H1 (cell line): ENCODE measurements at places on chromosomes 3 and 15. TPM values are rescaled to one million over a fixed set of nuclear protein-coding genes. Genes with fewer than 3 reads are reported as not detected.

GRCh38 chr15:90646662-90647305 is 70.4 kb upstream of the BLM start:
- no peak for DNase-seq

DNA sequence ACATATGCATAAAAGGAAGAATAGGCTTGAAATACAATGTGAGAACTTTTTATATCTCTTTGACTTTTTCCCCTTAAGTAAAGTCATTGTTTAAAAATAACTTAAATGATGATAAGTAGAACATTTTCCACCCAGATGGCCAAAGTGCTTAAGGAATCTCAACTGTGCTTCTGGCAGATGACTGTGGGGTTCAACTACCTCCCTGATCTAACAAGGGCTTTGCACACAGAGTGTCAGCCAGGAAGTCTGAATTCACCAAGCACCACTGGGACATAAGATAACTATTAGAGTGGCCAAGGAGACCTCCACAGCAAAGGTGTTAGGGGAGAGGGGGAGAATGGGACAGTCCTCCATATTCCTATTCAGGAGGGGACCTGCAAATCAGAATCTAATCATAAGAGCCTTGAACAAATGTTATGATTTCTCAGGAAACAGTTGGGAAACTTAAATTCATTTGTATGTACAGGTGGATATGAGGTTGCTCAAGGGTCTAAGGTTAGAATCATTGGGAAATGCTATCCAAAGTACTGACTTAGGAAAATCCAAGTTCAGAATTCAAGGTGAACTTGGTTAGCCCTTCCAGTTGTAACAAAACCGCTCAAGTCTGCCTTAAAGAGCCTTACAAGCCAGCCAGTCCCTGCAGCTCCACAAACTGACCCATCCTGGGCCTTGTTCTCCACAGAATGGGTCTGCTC is at the start of gene FETUB:
Gene FETUB (plus strand): TSS at position 622 of the 695 bp plus-strand sequence. CDS start 62 bp downstream, at position 684.
- DNase-seq: no peak

ACAN gene
- 0.67 and 0.71 TPM in 2 replicates for total RNA-seq

- DNase-seq: no peak
Observed at GRCh38 chr3:126056681-126057500, 27.0 kb downstream of the SLC41A3 start.

DNA sequence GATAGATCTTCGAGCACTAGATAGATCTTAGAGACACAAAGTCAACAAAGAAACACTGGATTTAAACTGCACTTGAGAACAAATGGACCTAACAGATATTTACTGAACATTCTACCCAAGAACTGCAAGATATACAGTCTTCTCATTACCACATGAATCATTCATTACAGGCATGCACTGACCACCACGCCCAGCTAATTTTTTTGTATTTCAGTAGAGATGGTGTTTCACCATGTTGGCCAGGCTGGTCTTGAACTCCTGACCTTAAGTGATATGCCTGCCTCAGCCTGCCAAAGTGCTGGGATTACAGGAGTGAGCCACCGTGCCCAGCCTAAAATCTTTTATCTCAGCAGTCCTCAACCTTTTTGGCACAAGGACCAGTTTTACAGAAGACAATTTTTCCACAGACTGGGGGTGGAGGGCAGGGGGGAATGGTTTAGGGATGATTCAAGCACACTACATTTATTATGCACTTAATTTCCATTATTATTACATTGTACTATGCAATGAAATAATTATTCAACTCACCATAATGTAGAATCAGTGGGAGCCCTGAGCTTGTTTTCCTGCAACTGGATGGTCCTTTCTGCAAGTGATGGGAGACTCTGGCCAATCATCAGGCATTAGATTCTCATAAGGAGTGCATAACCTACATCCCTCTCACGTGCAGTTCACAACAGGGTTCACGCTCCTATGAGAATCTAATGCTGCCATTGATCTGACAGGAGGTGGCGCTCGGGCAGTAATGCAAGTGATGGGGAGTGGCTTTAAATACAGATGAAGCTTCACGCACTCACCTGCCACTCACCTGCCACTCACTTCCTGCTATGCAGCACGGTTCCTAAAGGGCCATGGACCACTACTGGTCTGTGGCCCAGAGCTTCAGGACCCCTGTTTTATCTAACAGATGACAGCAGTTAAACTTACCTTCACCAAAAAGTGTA is 21.7 kb downstream of the CSNK1G1 start:
- DNase-seq: no peak

DNA sequence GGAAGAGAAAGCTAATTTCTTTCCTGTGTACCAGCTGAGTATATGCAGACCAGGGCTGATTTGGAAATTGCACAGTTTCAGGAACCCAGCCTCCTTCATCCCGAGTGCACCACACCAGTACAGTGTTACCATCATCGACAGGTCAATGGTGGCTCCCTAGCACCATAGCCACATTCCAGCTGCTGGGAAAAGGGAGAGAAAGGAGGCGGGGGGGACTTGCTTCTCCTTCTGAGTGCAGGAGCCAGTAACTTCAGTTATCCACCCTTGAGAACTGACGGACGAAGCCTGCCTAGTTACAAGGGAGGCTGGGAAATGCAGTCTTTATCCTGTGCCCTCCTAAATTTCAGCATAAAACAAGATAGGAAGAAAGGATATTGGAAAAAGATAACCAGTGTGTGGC is 129.7 kb upstream of the PRICKLE2 start:
- no peak for DNase-seq

DNA sequence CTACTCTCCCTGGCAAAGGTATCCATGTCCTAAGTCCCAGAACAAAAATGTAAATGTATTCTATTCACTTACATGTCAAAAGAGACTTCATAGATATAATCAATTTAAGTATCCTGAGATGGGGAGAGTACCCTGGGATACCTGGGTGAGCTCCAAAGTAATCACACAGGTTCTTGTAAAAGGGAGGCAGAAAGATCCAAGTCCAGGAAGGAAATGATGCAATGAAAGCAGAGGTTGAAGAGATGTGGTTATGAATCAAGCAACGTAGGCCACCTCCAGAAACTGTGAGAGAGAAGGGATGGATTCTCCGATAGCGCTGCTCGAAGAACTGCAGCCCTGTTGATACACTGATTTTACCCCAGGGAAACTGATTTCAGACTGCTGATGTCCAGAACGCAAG is 93.9 kb upstream of the VGLL3 start:
- DNase-seq: no peak

DNA sequence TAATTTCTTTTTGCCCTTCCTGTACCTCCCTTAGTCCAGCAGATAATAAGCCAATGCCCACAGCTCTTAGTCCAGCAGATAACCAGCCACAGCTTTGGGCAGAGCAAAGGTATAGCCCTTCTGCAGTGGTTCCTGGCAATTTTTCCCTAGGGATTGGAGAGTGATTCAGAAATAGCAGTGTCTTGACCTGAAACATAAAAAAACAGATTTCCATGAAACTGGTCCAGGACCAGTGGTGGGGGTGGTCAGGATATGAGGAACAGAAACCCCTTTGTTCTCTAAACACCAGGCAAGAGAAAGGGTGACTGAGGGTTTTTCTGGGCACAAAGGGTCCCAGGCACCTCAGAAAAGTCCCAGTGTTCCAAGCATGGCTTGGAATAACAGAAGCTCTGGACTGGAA is 103.4 kb downstream of the ARRDC4 start:
- DNase-seq: no peak

- no peak for DNase-seq
Observed at GRCh38 chr3:14823393-14823792, 4.6 kb downstream of the FGD5 start.

LDHAL6B gene
- total RNA-seq: not detected in 2 replicates

DNA sequence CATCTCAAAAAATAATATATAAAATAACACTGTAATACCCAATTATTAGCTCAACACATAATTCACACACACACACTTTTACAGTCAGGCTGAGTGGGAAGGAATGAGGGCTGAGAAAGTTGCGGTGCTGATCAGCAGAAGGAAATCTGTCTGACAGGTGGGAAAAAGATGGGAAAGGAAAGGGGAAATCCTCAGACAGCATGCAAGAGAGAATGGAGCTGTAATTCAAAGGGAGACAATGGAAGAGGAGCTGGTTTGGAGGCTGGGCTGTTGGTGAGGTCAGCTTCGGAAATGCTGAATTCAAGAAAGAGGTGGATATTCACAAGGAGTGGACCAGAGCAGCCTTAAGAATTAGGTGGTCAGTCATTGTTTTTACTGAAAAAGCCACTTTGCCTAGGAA is 121.6 kb upstream of the LMOD3 start:
- no peak for DNase-seq

ABHD5 gene
- total RNA-seq: 16.4 and 17.9 TPM in 2 replicates

GRCh38 chr3:10502185-10502880 is 3.1 kb downstream of the ATP2B2 start:
- DNase-seq: no peak

- DNase-seq: no peak
Observed at GRCh38 chr15:55715355-55716076, 27.4 kb downstream of the PRTG start.

DNA sequence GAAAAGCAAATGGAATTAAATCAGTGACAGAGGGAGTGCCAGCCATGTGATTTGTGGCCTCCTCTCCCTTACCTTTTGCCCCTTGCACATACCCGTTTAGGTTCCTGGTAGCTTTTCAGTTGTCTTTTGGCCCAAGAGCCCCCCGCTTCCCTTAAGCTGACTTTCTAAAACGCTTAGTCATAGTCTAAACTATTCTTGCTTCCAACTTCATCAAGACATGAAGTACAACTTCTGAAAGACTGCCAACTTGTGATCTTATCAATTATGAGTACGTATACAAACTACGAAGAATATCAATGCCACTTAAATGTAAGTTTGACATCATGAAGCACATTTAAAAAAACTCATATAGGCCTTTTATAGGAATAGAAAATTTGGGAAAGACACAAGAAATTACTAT is 61.9 kb downstream of the EIF3J start:
- no peak for DNase-seq

USP50 gene
- total RNA-seq: not detected in 2 replicates

MRAS gene
- total RNA-seq: 15.6 and 16.2 TPM in 2 replicates

TJP1 gene
- 135 and 138 TPM in 2 replicates for total RNA-seq
